ENCODE measurements at places on chromosomes 3 and 15.

- DNase-seq: peak; percentile 76
Observed at GRCh38 chr3:13015286-13016082, 57.7 kb downstream of the IQSEC1 start.

DNA sequence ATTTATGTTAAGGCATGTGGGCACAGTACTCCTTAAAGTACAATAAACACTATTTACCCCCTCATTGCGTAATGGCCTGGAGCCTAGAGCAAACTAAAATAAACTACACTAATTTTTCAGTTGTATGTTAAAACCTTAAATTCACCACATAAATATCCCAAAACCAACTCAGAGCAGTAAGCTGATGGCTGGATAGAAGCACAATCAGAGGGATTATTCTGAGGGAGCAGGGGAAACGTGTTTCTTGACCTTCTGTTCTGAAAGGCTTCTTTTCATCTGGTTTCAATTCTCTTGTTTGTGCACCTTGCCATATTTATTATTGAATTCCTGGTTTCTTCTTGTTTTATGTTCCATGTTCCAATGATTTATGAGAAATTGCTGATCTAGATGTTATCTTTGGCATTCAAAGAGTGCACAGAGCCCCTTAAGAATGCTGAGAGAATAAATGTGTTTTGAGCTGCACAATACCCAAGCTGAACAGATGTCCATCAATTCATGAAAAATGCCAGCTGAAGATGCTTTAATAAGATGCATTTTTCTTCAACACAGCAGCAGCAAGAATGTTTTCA lies 29.6 kb downstream of the RPL22L1 start:
- no peak for DNase-seq

- DNase-seq: no peak
Observed at GRCh38 chr3:32551087-32551486, 19.6 kb downstream of the DYNC1LI1 start.

DNA sequence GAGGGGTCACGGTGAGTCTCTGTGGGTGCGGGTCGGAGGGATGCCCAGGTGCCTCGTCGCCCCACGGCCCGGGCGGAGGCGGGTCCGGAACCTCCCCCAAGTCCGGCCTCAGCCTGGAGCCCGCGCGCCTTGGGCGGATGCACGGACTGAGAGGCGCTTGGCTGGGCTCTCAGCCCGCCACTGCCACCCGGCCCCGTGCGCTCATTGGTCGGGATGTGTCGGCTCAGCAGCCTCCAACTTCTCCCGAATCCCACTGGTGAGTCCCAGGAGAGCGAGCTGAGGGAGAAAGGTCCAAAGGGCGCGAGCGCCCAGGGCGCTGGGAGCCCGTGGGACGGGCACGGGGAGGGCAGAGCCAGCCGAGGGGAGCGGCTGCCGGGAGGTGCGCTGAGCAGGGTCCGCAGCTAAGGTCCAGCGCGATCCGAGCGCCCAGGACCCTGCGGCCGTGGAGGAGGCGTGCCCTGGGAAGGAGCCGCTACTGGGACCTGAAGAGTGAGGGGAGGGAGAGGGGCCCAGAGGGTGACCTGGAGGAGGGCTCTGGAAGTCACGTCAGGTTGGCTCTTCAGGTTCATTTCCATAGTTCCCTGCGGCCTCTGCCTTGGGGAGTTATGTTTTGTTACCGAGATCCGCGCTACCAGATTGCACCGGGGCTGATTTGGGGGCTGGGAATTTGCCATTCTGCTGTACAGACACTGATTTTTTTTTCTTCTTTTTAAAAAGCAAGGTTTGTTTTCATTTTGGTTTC lies at the start of gene MME:
TSS of gene MME (plus strand) at position 574 of the 742 bp plus-strand sequence. CDS start 3,849 bp downstream, outside the sequence.
- DNase-seq: no peak

DNA sequence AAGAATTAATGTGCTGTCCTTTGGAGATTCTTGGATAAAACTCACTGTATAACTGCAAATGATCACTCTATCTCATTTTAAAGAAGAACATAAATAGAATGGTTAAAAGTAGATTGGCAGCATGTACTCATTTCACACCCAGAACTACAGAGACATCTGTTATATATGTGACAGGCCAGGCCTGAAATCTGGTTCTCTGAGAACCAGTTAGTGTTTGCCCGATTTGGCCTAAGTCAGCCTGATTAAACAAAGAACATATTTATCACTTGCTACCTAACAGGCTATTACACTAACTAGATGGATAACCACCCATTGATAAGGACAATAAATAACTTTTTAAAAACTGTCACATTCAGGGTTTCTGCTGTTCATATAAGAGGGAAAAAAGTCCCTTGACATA lies 460.1 kb downstream of the CNTN4 start:
- DNase-seq: no peak

- no peak for DNase-seq
Observed at GRCh38 chr15:32701863-32702262, 15.9 kb upstream of the GREM1 start.

GRCh38 chr15:58344213-58345070 lies 87.3 kb upstream of the LIPC start:
- DNase-seq: no peak

- DNase-seq: no peak
Observed at GRCh38 chr3:115595611-115596275, 27.6 kb upstream of the GAP43 start.

DNA sequence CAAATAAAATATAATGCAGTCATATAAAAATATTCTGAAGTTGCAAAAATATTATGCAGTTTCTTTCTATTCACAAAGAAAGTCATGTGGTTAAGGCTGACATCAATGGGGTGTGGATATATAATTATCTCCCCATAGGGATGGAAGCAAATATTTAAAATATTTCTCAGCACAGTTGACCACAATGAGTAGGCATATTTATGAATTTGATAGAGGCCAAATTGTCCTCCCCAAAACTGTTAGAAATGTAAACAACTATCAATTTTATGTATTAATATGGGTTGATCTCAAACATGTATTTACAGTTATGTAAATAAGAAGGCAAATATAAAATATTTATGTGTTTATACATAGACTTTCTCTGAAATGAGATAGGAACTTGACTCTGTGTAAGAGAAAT lies 246.0 kb upstream of the CBLB start:
- no peak for DNase-seq

DNA sequence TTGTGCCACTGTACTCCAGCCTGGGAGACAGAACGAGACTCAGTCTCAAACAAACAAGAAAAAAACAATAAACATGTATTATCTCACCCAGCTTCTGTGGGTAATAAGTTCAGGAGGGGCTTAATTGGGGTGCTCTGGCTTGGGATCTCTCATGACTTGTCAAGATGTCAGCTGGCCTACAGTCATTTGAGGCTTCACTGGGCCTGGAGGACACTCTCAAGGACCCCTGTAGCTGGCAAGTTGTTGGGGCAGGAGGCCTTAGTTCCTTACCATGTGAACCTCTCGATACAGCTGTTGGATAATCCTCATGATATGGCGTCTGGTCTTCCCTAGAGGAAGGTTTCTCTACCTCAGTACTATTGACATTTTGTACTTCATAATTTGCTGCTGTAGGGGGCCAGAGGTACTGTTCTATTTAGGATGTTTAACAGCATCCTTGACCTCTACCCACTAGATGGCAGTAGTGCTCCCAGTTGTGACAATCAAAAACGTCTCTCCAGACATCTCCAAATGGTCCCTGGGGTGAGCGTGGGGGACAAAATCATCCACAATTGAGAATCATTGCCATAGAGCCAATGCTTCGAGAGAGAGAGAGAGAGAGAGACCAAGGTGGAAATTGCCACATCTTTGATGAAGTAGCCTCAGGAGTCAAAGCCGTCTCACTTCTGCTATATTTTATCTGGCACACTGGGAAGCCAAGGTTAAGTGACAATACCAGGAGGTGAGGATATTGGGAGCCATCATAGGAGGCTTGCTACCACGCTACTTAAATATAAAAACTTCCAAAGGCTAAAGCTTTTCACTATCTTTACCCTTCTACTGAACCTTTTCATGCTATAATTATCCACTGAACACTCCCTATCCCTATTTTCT lies 23.9 kb upstream of the SLTM start:
- DNase-seq: peak; percentile 83

GRCh38 chr15:24985224-24985623 lies 30.4 kb downstream of the SNRPN start:
- no peak for DNase-seq

DNA sequence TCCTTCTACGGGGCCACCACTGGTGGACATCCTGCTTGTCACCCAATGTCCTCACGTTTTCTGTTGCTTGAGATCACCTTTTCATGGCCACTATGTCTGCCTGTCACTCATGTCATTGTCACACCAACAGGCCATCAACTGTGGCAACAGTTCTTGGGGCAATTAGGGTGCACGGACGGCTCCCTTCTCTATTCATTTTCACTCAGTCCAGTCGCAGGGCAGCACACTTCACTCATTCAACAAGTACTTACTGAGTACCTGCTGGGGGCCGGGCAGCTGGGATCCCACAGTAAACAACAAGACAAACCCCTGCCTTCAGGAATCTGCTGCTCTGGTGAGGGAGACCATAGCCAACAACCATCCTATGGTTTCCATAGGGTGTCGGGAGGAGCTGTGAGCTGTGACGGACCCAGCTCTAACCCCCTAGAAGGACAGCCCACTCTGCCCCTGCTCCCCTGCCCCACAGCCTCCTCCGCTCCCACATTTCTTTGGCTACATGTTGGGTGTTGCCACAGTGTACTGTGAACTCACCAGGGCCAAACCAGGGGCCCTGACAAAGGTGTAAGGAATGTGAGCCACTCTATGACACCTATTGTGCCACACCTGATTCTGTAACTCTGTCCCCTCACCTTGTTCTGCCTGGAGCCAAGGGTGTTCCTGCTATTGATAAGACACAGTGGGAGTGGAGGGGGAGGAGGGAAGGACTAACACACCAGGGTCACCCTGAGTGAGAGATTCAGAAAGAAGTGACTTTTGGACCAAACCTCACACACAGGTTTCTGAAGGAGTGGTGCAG lies 1.9 kb downstream of the VILL start:
- no peak for DNase-seq

DNA sequence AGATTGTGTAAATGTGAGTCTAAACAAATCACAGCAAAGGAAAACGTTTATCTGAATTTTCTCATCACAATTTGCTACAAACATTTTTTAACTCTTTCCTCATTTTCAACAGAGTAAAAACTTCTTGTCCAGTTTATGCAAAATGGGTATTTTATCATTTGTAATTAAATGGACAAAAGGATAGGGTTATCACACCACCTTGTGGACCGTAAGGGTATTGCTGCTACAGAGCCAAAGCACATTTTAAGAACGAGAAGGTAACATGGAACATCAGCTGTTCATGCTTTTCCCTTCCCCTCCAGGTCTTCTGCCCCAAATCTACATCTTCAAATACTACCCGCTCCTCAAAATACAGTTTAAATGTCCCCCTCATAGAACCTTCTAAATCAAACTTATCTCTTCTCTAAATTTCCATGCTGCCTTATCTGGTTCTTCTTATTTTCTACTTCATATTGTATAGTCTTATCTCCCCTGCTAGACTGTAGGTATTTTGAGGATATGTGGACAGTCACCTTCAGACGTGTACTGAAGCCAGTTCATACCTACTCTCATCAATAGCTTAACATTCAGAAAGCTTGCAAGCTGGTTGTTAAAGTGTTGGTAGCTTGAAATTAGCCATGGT lies 12.8 kb upstream of the SETMAR start:
- DNase-seq: peak; percentile 59

DNA sequence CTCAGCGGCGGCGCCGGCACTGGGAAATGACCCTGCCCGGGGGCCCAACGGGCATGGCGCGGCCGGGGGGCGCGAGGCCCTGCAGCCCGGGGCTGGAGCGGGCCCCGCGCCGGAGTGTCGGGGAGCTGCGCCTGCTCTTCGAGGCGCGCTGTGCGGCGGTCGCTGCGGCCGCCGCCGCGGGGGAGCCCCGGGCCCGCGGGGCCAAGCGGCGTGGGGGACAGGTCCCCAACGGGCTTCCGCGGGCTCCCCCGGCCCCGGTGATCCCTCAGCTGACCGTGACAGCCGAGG lies 172 bp downstream of the ITPKA start:
- no peak for DNase-seq

DNA sequence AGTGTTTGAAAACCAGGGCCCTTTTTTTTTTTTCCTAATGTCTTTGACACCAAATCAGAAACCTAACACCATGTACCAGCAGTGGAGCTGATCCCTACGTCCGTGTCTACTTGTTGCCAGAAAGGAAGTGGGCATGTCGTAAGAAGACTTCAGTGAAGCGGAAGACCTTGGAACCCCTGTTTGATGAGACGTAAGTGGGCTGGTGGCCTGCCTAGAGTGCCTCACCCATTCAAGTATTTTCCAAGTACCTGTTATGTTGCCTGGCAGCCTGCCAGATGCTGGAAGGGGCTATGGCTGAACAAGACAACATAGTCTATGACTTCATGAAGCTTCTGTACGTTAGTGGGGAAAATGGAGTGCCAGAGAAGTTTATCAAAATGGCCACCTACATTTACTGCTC lies 39.7 kb downstream of the ESYT3 start:
- no peak for DNase-seq

GRCh38 chr3:120077731-120078130 lies 16.5 kb downstream of the GSK3B start:
- no peak for DNase-seq

- peak; percentile 33 for DNase-seq
Observed at GRCh38 chr3:41690766-41691563, 270.9 kb downstream of the ULK4 start.

- DNase-seq: peak; percentile 14
Observed at GRCh38 chr15:65476903-65477302, 40.6 kb downstream of the DPP8 start.

DNA sequence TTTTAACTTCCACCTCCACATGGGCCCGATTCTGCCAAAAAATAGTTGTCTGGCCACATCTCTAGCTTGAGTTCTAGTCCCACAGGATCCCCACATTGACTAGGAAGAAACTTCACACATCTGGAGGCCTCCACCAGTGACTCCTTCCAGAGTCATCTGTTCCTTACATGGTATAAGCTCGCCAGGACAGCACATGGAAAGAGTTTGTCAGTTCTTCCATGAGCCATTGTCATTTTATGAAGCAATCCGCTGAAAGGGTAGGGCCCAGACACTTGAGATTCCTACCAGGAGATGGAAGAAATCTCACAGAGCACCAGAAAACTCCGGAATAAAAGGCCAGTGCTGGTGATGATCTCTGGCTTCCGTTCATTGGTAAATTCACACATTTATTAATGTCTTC lies 350.5 kb upstream of the ICE2 start:
- DNase-seq: no peak

DNA sequence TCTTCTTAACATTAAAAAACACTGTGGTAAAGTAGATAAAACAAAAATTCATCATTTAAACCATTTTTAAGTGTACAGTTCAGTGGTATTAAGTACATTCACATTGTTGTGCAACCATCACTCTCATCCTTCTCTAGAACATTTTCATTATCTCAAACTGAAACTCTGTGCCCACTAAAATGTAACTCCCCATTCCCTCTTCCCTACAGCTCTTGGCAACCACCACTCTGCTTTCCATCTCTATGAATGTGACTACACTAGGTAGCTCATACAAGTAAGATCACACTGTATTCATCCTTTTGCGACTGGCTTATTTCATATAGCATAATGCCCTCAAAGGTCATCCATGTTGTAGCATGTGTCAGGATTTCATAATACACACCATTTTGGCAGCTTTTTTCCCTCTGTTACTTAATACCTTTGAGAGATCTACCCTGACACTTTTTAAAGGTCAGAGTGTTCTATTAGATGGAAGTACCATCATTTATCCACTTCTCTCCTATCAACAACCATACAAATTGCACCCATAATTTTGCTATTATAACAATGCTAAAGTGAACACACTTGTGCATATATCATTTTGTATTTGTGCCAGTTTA lies 42.9 kb upstream of the FRMD4B start:
- DNase-seq: no peak
